Stimulated activated CD8-positive, alpha-beta memory T cell treated with anti-CD3 and anti-CD28 coated beads, Interleukin-7, amount 100 ng/mL, for 1 hour (primary cell): ENCODE measurements at places on chromosomes 12 and 14.

- DNase-seq: no peak
Measured at GRCh38 chr12:22325218-22325617, 9.3 kb downstream of the ST8SIA1 start.

DNA sequence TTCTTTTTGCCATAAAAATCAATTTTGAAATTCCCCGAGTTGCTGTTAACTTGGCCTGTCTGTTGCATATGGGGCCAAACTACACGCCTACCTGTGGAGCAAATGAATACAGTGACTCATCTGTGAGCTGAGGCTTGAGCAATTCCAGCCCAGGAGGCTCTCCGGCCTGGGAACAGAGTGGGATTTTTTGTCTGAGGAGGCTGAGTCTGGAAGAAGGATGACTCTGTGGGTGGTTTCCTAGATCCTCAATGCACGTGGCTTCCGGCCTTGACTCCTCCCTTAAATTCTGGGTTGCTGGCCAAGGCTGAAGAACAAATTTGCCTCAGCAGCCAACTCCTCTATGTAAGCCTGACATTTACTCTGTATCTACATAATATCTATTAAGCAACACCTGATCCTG is 124.1 kb downstream of the SSPN start:
- DNase-seq: no peak

- DNase-seq: no peak
Measured at GRCh38 chr12:14751986-14752385, 51.3 kb downstream of the WBP11 start.

- no peak for DNase-seq
Measured at GRCh38 chr12:10641735-10642500, 28.5 kb upstream of the MAGOHB start.

DNA sequence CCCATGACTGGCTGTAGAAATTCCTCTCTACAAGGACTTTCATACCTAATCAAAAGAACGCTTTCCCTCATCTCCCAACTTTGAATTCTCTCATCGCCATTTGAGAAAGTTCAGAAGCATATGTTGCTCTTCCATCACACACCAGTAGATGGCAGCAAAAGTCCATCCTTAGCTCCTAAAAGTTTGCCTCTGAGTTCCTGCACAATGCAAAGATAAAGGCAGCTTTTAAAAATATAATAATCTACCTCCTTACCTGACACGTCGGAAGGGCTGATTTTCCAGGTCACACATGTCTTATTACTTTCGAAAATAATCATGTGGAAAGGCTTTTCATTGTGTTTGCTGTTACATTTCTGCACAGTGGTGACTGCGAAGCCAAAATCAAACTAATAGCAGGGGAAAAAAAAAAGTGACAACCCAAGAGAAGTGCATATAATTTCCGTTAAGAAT is 456.7 kb upstream of the SEL1L start:
- no peak for DNase-seq
